ENCODE measurements at places on chromosomes 5 and 9.

DNA sequence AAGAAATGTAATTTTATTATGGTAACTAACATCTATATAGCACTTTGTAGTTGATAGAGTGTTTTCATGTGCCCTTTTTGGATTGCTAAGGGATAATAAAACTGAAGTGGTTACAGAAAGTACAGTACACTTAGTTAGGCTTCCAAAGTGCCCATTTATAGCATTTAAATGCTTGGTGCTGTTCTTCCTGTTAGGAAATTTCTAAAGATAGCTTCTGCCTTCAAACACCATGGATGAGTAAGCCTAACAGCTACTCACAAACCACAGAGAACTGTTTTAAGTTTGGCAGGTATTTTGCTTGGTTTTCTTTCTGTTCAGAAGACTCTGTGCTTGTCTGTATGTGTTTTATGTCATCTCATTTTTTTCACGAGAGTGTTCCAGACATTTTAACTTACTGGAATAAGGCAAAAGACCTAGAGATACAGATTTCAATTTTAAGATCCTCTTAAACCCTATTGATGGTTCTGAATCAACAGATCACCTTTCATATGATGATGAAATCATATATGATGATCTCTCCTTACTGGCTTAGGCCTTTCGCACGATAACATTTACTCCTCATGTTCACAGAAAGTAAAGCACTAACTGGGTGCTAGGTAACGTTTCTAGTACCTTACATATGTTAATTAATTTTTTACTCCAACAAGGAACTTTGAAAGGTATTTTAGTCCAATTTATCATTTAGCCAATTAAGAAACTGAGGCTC lies 4.4 kb downstream of the RIMOC1 start:
- no peak for DNase-seq

DNA sequence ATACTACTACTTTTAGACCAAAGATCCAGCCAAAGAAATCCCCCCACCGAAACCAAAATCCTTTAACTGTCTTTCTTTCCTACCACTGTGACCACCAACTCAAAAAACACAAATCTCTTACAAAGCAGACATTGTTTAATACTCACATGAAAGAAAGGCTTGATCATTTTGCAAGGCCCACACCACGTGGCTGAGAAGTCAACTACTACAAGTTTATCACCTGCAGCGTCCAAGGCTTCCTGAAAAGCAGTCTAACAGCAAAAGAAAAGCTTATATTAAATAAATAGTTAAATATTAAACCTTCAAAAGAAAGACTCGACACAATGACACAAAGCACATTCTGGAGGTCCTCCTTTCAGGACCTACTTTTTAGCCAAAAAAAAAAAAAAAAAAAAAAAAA lies 5.1 kb downstream of the TXN start:
- no peak for DNase-seq

GRCh38 chr5:68264024-68264956 lies 48.7 kb downstream of the PIK3R1 start:
- DNase-seq = no peak

DNA sequence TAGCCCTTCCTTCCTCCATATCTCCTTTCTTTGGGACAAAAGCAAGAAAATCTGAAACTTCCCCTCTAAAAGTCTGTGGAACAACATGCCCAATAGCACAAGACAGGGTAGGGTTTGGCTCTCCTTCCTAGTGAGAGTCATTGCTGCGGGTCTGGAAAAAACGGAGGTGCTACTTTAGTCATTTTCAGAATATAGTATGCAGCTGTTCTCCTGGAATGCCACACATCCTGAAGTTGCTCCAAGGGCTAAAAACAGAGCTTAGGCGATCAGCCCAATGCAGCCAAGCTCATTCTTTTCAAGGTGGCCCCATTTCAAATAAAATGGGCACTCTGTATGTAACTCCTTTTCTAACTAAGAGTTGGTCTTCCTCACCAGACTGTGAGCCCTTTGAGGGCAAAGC lies 39.5 kb upstream of the MYOT start:
- no peak for DNase-seq

GRCh38 chr9:134575901-134576176 lies 65.8 kb upstream of the COL5A1 start:
- DNase-seq = no peak

- DNase-seq = no peak
Observed at GRCh38 chr9:135605238-135605781, 34.0 kb downstream of the GLT6D1 start.

- DNase-seq = no peak
Observed at GRCh38 chr5:16866273-16866672, 69.8 kb downstream of the MYO10 start.

Data from activated CD4-positive, CD25-positive, alpha-beta regulatory T cell (primary cell).